Thoracic aorta (tissue), 2 donors: ENCODE measurements at places on chromosomes 5 and 9.

GRCh38 chr5:76514292-76514691 lies 108.9 kb downstream of the F2RL2 start:
- no peak for DNase-seq

GRCh38 chr9:95023217-95024003 lies 294.1 kb downstream of the FANCC start:
- peak; percentile 38 for DNase-seq

DNA sequence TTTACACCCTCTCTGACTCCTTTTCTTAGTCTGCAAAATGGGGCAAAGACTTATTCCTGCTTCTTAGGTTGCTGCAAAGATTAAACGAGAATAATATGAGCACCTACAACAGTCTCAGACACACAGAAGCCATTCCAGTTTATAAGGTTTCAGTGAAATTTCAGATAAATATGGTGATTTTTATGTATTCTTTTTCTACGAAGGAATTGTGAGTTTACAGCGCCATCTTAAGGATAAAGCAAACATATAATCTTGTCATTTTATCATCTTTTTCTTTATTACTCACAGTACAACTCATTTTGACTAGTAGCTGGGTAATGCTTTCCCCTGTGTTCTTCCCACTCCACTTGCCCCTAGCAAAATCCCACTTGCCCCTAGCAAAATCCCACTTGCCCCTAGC lies 29.2 kb upstream of the SMC5 start:
- no peak for DNase-seq

DNA sequence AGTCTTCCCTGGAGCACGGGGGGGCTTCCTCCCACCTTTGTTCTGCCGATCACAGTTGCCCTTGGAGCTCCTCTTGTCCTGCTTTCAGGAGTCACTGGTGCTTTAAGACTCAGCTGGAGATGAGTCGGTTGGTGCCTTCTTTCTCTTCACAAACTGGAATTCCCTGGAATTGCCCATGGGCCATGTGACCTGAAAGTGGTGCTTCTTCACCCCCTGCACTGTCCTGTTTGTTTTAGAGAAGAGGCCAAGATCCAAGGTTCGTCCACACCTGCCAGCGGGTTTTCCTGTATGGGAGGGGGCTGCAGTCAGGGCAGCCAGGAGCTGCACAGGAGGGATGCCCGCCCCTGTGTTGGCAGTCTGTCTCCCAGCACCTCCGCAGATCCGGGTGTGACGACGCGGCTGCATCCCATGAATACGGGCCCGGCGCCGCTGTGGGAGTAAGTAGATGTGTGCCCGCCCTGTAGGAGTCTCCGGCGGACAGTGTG lies 9.5 kb upstream of the MRPS2 start:
- no peak for DNase-seq

- DNase-seq = no peak
Observed at GRCh38 chr5:172035049-172035448, 28.6 kb upstream of the FBXW11 start.

DNA sequence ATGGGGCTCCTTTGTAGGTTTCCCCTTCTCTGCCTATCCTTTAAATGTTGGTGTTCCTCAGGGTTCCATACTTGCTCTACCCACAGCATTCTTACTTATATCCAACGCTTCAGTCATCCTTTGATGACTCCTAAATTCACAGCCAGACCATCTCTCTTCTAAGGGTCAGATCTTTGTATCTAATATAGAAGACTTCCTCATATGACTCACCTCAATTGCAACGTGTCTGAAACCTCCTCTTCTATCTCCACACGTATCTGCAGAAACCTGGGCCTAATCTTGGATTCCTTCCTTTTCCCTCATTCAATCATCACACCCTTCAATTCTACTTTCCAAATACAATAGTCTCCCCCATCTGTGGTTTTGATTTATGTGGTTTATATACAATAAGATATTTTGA lies 68.3 kb downstream of the HMGCR start:
- DNase-seq = no peak

- DNase-seq = no peak
Observed at GRCh38 chr9:116464987-116465571, 222.0 kb upstream of the TRIM32 start.

DNA sequence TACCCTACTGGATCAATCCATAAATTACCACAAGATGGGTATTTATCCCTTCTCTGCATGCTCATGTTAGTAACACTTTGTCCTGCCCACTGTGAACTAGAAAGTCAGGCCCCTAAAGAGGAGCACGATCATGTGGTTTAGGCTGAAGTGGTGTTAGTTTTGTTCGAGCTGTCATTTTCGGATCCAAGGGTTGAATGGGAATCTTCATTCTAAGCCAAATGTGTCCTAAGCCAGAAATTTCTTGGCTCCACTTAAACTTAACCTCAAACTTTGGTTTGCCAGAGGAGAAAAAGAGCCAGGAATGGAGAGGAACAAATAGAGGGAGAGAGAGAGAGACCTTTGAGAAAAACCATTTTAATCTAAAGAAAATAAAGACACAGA lies 837.7 kb upstream of the ZNF608 start:
- DNase-seq = no peak

DNA sequence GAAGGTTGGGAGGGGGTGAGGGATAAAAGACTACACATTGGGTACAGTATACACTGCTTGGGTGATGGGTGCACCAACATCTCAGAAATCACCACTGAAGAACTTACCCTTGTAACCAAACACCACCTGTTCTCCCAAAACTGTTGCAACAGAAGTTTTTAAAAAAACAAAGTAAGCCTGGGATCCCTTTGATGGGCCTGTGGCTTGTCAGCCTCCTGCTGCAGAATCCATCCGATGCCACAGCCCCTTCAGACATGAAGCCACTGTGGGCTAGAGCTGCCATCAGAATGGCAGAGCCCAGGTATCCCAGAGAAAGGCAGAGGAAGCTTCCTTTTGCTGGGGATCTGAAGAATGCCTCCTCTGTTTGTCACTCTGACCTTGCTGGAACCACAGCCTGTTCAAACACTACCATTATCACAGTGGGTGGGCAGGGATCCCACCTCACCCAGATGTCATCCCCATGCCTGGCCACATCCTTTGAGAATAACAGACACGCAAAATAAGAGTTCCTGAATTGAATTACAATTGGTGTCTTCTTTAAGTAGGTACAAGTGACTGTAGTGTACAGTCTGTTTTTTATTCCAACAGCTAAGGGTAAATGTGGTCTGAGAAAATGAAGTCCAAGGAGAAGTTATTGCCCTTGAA lies 78.1 kb upstream of the DIRAS2 start:
- no peak for DNase-seq

- DNase-seq = no peak
Observed at GRCh38 chr9:85971731-85972130, 30.8 kb downstream of the NAA35 start.
